Motor neuron (in vitro differentiated cells): ENCODE measurements at places on chromosomes 12 and 14. TPM values are rescaled to one million over a fixed set of nuclear protein-coding genes. Genes with fewer than 3 reads are reported as not detected.

Gene YY1
- 26.5 TPM in 2 replicates for total RNA-seq

Gene ACSS3
- total RNA-seq, result 8.3 and 15.4 TPM in 2 replicates

Gene NKX2-1
- not detected in 2 replicates for total RNA-seq

Gene RFX4
- 78.4 and 96.9 TPM in 2 replicates for total RNA-seq

GRCh38 chr12:8584004-8584403 lies 28.7 kb downstream of the AICDA start:
- ATAC-seq, result no peak

DNA sequence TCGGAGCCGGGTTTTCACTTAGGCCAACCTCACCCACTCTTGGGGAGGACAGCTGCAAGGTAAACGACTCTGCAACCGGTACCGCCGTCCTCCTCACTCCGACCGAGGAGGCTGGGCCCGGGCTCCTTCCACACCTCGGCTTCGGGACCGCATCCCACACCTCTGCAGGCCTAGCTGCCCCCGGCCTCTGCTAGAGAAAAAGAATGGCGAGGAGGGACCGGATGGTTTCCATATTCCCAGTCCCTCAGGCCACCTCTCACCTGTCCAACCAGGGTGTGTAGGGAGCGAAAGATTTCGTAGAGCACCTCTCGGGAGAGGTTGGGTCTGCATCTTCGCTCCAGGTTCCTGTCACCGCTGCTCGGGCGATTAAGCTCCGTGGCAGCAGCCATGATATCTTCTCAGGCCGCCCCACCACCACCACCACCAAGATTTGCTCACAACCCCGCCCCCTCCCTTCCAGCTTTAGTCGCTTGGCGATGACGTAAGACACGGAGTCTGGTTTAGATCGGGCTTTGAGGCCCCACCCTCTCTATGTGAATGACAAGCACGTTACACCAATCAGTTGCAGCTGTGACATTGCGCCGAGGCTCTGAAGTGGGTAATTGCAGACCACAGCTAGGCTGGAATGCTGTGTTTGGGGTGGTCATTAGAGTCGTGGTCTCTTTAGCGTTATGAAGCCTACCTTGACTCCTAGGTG lies at the start of gene MBIP:
Gene MBIP, minus strand, starts transcription at position 438 of the 697 bp plus-strand sequence. Its CDS starts 49 bp downstream, at position 389.
- peak; percentile 98 for ATAC-seq

- ATAC-seq, result no peak
Observed at GRCh38 chr12:47534695-47535094, 171.1 kb downstream of the RPAP3 start.

DNA sequence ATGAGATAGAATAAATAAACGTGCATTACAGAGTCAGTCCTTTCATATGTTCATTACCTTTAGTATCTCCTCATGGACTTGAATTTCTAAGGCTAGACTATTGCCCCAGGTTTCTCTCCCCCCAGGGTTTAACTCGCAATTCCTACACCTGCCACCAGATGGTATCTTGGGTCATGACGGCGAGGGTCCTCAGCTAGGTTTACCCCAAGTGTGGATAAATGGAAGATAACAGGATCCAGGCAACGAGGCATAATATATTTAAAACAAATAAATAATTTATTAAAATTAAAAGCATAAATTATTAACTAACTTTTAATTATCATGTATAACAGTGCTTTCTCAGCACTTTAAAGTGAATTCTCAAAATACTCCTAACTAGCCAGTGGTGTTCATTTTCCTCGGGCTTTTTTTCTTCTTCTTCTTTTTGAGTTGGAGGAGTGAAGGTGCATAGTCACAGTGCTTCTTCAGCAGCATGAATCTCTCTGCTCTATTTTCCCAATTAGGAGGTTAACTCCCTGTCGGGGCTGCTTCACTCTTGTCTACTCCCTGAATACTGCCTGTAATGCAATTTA lies 243.5 kb upstream of the CAND1 start:
- no peak for ATAC-seq

DNA sequence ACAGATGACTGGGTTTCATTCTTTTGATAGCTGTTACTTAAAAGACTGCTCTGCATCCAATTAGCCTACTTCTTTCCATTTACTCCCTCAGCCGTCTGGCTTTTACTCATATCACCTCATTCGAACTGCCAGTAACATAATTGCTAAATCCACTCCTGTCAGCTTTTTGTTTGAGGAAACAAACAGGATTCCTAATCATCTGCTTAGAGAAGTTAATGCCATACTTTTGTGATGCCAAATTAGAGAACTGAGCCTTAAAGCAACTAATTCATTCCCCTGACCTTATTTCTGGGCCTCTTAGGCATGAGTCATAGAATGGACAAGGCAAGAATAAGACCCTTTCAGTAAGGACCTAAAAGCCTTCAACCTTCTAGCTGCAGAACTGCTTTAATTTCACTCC lies 2.9 kb downstream of the OXA1L start:
- ATAC-seq, result no peak

GRCh38 chr14:83559721-83560120 lies 1970.2 kb upstream of the FLRT2 start:
- no peak for ATAC-seq
